Daoy (cell line): ENCODE measurements at places on chromosomes 6 and 20.

DNA sequence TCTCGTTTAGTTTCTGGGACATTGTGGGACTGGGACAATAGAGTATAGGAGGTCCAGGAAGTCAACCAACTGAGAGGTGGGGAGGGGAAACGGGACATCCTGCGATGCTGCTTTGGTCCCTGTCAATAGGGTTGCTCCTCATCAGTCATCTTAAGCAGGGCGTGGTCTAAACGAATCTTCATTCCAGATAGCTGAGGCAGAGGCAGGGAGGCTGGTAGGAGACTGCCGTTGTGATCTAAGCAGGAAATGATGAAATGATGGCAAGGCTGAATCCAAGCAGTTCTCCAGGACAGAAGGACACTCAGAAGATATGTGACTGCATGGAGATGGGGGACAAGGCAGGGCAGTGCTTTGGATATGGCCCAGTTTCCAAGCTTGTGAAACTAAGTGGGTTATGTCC lies 953.4 kb downstream of the KIF16B start:
- DNase-seq = no peak

DNA sequence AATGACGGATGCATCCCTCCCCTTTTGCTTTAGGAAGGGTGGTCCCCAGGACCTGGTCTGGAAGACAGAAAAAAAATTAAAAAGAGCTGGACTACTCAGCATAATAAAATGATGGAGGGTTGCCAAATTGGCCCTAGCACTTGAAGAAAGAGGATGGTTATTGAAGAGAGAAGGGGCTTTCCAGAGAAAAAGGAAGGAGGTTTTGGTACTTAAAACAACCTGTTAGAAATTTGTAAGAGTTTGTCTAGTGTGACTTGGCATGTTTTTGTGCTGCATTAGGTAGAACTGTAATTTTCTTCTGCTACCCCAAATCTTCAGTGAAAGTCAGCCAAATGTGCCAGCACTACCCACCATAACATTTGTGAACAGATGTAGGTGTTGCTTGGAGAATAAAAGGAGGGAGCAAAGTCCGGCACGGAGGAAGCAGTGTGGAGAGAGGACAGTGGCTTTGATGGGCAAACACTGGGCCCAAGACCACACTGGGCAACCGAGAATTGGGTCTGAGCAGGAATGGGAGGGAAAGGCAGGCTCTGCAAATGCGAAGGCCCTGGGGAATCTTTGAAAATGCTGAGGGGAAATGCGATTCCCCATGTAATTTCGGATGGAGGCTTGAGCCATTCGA lies 160.9 kb downstream of the QRSL1 start:
- DNase-seq = no peak

GRCh38 chr6:4441981-4442434 lies 306.6 kb upstream of the ECI2 start:
- no peak for DNase-seq

GRCh38 chr20:32332614-32333013 lies 25.5 kb upstream of the ASXL1 start:
- peak; percentile 66 for DNase-seq

DNA sequence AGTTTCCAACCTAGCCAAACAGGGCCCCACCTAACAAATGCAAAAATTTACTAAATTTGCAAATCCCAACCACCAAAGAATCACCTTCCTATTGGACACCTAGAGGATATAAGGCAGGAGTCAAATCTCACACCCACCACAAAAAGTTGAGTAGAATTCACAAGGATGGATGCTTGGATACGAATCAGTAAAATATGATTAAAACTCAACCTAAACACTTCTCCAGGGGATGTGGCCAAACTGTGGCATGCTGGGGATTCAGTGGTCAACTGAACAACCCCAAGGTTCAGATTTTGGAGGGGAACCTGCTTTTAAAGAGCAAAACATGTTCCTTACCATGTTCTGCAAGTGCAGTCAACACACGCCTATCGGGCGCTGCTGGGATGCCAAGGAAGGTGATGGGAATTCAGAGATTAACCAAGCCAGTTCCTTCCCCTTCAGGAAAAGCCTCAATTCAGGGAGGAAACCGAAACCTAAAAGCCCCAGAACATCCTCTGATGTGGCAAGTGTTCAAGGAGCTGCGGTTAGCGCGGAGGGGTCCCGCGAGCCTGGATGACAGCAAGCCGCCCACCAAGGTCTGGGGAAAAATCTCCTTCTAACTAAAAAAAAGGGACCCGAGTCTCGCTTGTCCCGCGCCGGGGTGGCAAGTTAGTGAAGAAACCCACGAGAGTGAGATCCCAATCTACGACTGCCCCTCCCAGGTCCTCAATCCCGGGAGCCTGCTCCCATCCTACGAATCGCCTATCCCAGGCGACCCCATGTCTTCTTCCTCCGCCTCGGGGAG lies 902 bp downstream of the SAMHD1 start:
- DNase-seq = peak; percentile 46

DNA sequence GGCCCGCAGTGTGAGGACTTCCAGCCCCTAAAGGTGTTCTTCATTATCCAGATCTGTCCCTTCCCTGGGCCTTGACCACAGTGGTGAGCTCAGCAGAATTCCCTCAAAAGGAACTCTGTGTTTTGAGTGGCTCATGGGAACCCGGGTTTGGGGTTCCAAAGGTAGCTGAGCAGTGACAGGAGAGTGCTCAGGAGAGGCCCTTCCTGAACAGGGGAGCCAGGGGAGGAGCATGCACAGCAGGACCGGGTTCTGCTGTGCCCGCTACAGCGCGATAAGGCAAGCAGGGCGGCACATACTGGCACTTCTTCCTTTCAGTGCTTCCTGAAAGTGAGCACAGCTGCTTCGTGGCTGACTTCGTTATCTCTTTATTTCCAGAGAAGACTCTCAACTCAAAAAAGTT lies 88.3 kb downstream of the SSR1 start:
- DNase-seq = no peak

DNA sequence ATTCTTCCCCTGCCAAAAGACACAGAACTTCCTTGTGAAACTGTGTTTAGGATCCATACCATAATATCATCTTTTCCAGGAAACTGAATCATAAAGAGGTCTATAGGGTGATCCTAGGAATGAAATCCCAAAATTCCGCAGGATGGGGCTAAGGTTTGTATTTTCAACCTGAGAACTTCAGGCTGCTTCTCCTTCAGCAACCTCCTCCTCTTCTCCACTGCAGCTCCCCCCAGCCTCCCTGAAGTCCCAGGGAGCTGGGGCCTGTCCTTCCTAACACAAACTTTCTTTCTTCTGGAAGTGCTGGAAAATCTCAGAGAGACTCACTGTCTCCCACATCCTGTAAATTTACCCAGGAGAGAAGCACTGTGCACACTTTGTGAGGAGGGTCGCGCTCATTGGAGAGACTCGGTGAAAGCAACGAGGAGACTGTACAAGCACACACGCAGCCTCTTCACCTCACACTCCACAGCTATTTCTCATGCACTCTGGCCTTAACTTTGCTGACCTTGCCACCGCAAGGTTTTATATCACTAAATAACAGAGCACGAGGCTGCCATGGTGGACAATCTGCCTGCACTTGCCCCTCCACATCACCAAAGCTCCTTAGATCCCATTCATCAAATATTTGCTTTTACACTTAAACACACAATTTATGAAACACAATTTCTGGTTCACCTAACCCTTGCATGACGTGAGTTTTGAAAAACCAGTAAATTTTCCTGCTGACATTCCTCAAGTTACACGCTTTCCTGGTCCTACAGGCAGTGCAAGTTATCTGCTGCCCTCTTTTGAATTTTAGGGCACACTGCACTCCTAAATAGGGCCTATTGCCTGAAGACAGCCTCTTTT lies 14.3 kb downstream of the ID4 start:
- DNase-seq = peak; percentile 63

GRCh38 chr6:18795726-18796125 lies 408.6 kb downstream of the RNF144B start:
- no peak for DNase-seq

- DNase-seq = no peak
Measured at GRCh38 chr6:108145639-108146038, 20.2 kb upstream of the NR2E1 start.

DNA sequence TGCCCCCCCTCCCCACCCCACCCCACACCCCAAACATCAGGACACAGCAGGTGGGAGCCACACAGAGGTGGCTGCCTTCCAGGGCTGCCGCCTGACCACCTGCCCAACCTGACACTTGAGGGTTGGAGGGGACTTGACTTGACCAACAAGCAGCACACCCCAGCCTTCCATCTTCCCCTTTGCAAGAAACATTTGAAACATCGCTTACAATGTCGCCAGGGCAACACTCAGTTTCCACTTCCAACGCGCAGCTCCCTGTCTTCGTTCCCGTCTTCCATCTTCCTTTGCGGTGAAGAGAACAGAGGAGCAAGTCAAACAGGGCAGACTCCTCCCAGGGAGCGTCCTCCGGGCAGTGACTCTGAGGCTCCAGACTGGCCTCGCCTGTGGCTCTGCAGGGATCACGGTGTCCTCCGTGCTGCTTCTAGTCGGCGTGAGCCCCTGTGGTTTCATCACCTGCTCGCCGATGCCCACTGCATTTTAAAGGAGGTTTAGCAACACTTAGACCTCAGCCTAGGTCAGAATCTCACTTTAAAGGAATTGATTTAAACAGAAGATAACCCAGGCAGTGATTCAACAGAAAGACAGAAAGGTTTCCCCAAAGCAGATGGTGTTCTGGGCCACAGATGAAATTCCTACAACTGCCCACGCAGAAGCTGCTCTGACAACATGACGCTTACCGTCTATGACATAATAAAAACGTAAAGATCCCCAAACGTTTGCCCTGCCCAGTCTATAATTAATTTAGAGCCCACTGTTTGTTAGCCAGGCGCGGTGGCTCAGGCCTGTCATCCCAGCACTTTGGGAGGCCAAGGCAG lies 130.8 kb downstream of the TAF4 start:
- DNase-seq = no peak

- DNase-seq = no peak
Measured at GRCh38 chr6:116411284-116411623, 40.5 kb downstream of the DSE start.

GRCh38 chr6:27604986-27605385 lies 132.1 kb upstream of the ZNF184 start:
- peak; percentile 43 for DNase-seq

- peak; percentile 88 for DNase-seq
Measured at GRCh38 chr20:35306931-35307517, 14.8 kb upstream of the FAM83C start.

GRCh38 chr6:6661191-6661590 lies 72.7 kb downstream of the LY86 start:
- DNase-seq = no peak

GRCh38 chr20:11546939-11547338 lies 370.8 kb upstream of the BTBD3 start:
- no peak for DNase-seq

- DNase-seq = no peak
Measured at GRCh38 chr20:31663524-31663837, 25.8 kb downstream of the COX4I2 start.

GRCh38 chr6:21332660-21333059 lies 260.9 kb upstream of the SOX4 start:
- no peak for DNase-seq

DNA sequence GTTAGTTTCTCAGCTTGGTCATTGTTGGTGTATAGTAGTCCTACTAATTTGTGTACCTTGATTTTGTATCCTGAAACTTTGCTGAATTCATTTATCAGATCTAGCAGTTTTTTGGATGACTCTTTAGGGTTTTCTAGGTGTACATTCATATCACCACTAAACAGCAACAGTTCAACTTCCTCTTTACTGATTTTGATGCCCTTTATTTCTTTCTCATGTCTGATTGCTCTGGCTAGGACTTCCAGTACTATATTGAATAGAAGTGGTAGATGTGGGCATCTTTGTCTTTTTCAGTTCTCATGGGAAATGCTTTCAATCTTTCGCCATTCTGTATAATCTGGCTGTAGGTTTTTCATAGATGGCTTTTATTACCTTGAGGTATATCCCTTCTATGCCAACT lies 61.3 kb upstream of the HEY2 start:
- no peak for DNase-seq

DNA sequence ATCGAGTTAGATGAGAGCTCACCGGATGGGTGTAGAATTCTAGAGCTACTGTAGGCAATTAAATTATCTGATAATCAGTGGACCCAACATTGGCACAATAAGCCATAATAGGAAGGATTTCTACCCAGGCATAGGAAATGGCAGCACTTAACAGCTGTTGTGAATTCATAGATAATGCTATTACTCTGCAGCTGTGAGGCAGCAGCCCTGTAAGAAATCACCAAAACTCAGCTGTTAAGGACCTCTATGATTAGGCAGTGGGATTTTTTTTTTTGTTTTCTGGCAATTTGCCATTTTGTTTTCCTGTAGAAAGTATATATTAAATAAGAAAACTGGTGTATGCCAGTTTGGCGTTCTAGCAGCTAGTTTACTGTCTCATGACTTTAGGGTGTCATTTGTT lies 609.1 kb upstream of the SLC35B3 start:
- DNase-seq = no peak

- no peak for DNase-seq
Measured at GRCh38 chr6:160418370-160418769, 70.2 kb downstream of the SLC22A3 start.

DNA sequence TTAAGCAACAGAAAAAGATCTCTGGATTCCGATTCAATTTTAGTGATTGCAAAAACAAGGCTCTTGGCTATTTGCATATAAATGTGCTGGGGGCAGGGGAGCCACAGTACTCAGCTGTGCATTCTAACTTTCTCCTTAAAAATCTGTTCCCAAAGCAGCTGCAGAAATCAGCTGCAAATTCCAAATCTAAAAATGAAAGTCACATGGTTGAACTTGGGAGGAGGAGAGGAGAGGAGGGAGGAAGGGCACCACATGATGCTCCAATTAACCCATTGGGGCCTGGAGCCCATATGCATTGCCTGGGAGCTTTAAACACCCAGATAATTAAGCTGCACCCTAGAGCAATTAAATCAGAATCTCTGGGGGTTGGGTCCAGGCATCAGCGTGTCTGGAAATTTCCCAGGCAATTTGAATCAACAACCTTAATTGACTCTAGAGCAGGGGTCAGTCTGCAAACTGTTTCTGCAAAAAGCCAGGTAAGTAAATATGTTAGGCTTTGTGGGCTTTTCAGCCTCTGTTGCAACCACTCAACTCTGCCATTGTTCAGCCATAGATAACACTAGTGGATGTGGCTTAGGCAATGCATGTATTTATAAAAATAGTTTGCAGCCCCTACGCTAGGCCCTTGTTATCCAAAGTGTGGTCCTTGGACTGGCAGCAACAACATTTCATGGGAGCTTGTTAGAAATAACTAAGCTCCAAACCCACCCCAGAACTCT lies 508.1 kb downstream of the KIF16B start:
- no peak for DNase-seq

- DNase-seq = no peak
Measured at GRCh38 chr6:153031335-153031955, 28.9 kb upstream of the MTRF1L start.

GRCh38 chr20:55538261-55538908 lies 466.9 kb downstream of the CBLN4 start:
- DNase-seq = peak; percentile 19

DNA sequence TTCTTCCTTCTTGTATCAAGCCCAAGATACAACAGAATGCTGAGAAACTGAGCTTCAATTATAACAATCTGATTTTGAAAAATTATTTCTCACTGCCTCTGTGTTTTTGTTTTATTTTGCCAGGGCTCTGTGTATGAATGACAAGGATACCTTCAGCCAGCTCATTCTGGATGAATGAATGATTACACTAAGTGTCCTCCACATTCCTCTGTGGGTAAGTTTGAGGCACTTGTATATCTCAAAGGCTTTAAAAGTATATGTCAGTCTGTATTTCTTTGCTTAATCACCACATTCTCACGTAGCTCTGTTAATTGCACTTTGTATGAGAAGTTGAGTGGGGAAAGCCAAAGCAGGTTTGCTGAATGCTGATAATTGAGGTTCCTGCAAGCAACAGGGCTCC lies 95.1 kb downstream of the TIAM2 start:
- no peak for DNase-seq
